Urothelium cell line (cell line): ENCODE measurements at places on chromosomes 7 and 10.

DNA sequence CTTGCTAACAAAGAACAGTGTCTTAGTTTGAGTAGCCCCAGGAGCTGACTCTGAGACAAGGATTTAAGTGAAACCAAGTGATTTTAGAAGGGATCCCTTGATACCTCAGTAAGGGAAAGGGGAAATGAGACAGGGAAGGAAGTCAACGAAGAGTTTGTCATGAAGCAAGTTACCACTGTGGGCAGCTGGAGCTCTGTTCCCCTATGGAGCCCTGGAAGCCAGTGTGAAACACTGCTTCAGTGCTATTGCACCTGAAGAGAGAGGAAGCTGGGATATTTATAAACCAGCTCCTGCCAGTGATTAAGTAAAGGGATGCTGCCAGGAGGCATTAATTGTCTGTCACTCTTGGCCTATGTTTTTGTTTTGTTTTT, 58.9 kb upstream of the WAPL start:
- no peak for DNase-seq

- DNase-seq: no peak
Measured at GRCh38 chr10:74047871-74048270, 50.0 kb downstream of the VCL start.

- DNase-seq: peak; percentile 80
Measured at GRCh38 chr7:155456738-155457543, 988 bp upstream of the EN2 start.

- no peak for DNase-seq
Measured at GRCh38 chr7:50293509-50294179, 10.9 kb upstream of the IKZF1 start.

- DNase-seq: peak; percentile 23
Measured at GRCh38 chr10:74824900-74825370, 1.5 kb upstream of the KAT6B start.
